Stimulated activated memory B cell treated with anti-CD40 and anti-IgM and Interleukin-4, amounts not matched to agents 10 μg/mL and 1 μg/mL and 100 μg/mL, for 72 hours (primary cell): ENCODE measurements at places on chromosomes 1 and 21.

- ATAC-seq: no peak
These were observed 626.7 kb upstream of the ADGRL2 start for GRCh38 chr1:81174052-81174451.

DNA sequence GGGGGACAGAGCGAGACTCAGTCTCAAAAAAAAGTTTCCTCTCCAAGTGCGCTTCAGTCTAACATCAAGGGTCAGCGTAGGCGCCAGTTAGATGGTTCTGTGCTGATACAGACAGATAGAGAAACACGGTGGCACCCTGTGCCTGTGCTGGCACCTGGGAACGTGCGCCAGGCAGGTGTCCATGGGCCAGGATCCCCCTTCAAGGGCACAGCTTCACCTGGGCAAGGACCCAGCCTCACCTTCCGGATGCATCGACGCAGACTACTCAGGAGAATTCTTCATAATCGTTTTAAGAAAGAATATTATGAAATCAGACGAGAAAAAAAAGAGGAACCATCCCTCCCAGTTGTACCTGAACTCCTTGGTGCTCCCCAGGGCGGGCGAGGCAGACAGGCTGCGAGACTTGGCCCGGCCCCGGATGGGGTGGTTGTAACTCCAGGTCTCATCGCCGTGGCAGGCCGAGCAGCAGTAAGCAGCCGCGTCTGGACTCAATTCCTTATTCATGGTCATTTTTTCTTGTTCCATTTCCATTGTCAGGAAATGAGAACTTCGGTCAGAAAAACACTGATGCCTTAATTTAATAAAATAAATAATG is 13.3 kb downstream of the NADK start:
- ATAC-seq: no peak

DNA sequence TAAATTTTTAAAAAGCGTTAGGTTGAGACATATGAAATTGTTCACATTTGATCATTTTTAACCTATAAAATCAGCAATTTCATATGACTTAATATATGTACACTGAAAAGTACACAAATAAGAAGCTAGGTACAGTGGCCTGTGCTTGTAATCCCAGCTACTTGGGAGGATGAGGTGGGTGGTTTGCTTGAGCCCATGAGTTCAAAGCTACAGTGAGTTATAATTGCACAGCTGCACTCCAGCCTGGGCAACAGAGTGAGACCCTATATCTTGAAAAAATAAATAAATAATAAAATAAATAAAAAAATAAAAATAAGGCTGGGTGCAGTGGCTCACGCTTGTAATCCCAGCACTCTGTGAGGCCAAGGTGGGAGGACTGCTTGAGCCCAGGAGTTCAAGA is 5.2 kb upstream of the EPB41 start:
- ATAC-seq: no peak

GRCh38 chr1:8674912-8675311 is 142.5 kb downstream of the RERE start:
- ATAC-seq: no peak

DNA sequence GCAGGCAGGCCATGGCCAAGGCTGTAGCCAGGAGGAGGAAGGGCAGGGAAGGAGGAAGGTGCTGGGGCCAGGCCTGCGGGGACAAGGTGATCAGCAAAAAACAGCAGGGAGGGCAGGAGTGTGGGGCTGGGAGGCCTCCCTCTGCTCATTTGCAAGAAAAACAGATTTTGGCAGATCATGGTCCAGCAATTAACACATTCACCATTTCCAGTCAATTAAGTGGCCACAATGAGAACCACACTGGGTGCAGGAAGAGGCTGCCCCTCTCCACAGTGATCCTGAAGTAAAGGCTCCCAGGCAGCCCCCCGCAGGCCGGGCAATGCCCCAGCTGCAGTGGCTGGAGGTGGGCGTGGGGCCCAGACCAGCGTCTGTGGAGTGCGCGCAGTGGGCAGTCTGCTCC is 54.6 kb downstream of the DMRTB1 start:
- ATAC-seq: no peak

DNA sequence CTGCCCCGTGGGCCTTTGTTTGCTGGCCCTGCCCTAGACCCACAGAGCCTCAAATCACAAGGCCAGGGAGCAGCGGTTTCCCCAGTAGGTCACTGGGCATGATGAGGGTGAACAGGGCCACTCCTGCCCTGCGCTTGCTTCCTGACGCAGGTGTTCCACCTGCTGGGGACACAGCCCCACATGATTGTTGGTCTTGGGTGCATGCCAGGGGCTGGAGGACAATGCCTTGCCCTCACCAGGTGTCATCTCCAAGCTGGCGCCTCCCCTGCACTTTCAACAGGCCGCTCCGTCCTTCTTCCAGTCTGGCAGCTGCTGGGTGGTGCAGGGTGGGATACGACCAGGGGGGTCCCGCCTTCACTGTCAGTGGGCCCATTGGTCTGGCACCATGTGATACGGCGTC is 24.3 kb downstream of the IL10RB start:
- no peak for ATAC-seq

- ATAC-seq: no peak
These were observed 441.0 kb downstream of the PTPRU start for GRCh38 chr1:29677028-29678024.
